ENCODE measurements at places on chromosomes 2 and 18.

- no peak for DNase-seq
Observed at GRCh38 chr2:131535526-131535925, 7.8 kb downstream of the CCDC74A start.

DNA sequence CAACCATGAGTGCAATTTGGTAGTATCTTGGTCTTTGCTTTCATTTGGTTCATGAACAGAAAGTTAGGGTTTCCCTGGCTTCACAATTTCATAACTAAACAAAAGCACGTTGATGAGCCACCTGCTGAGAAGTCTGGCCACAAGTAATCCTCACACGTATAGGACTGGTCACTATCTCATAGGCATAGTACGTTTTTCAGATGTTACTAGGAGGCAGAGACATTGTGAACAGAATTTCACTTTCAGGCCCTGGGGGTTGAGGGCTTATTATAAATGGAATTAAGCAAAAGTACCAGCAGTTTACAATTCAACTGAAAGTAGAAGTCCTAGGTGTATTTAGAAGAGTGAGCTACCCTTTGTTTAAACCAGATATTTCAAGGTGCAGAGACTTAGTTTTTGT lies 277.1 kb downstream of the ALPK2 start:
- DNase-seq, result no peak

DNA sequence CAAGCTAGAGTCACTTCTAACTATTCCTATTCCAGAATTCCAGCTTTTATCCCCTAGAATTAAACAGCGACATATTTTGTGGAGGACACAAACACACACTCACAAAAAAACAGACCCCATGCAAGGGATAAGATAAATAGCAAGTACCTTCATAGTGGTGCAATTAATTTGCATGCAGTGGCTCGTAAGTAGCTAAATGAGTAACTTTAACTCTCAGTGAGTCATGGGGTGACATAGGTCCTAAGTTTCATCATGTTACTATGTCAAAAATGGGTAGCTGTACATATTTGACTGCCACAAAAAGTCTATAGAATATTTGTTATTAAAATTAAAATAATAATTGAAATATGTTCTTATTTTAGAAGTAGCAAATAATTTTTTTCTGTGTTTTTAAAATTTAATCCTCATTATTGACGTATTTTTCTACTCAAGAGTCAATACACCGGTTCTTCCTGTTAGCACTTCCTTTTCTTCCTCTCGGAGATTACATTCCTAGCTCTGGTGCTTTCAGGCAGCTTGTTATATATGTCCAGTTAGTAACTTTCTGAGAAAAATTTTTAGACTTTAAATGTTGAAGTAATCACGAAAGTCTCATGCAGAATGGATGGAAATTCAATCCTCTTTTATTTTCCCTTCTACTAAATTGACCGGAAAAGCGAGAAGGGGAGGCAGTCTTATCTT lies 247.0 kb downstream of the KCNH7 start:
- DNase-seq, result no peak

DNA sequence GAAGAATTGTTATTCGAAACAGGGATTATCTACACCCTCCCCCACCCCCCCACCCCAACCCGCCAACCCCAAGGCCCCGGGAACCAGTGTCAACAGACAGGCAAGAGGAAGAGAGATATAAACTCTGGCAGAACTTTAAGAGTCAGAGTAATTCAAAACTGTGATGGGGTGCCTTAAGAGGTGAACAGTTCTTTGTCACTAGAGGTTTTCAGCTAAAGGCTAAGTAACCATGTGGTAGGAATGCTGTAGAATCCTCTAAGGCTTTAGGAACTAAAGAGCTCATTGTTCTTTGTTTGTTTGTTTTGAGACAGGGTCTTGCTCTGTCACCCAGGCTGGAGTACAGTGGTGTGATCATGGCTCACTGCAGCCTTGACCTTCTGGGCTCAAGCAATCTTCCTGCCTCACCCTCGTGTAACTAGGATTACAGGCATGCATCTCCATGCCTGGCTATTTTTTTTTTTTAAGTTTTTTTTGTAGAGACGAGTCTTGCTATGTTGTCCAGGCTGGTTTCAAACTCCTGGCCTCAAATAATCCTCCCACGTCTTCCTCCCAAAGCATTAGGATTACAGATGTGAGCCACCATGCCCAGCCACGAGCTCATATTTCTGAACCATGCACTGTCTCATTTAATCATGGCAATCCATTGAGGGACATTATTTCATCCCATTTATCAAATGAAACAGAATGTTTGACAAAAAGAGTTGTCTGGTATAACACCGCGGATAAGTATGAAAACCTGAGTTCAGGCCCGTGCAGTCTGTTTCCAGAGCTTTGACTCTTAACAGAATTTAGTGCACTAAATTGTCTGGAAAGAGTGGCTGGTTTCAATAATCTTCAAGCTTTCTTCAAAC lies 20.8 kb upstream of the TMEM17 start:
- no peak for DNase-seq

- no peak for DNase-seq
Observed at GRCh38 chr2:114127372-114127771, 237.5 kb downstream of the ACTR3 start.

Measured in stimulated activated CD4-positive, alpha-beta T cell treated with anti-CD3 and anti-CD28 coated beads, Interleukin-12 subunit alpha, Interleukin-12 subunit beta, amount 100 ng/mL, for 4 hours (primary cell).